ENCODE measurements at places on chromosomes 1 and 21.

GRCh38 chr1:246907472-246907871, 24.3 kb downstream of the AHCTF1 start:
- no peak for DNase-seq

DNA sequence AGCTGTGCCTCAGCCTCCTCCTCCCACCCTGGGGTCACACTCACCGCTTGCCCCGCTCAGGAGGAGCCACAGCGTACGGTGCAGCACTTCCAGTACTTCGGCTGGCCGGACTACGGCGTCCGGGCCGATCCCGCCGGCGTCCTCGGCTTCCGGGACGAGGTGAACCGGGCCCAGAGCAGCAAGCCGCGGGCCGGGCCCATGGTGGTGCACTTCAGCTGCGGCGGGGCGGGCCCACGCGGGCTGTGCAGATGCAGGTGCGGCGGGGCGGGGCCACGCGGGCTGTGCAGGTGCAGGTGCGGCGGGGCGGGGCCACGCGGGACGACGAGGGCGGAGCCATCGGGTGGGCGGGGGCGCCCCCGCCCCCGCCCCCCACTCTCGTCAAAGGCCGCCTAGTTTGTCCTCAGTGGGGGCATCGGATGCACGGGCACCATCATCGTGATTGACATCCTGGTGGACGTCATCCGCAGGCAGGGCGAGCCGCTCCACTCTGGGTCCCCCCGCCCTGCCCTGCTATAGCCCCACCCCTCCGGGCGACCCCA, 5.5 kb downstream of the RNF223 start:
- peak; percentile 70 for DNase-seq

DNA sequence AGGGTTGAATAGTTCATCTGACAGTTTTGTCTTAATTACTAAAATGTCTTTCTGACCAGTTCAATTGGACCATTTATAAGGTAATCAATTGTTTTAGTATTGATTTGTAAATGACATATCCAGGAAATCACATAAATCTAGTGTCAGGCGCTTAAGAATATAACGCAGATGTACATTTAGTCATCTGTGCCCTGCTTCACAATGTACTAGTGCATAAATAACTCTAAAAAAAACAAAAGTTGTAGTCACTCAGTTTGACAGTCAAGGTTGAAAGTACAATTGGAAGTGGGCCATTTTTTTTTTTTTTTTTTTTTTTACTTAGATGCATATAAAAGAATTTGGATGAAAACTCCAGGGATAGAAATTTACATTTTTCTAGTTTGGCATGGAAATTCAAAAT, 490.4 kb downstream of the PTPRC start:
- DNase-seq = no peak

- DNase-seq = no peak
Measured at GRCh38 chr1:178910023-178910422, 39.1 kb upstream of the ANGPTL1 start.

GRCh38 chr1:118487091-118487490, 302.1 kb upstream of the SPAG17 start:
- DNase-seq = no peak

DNA sequence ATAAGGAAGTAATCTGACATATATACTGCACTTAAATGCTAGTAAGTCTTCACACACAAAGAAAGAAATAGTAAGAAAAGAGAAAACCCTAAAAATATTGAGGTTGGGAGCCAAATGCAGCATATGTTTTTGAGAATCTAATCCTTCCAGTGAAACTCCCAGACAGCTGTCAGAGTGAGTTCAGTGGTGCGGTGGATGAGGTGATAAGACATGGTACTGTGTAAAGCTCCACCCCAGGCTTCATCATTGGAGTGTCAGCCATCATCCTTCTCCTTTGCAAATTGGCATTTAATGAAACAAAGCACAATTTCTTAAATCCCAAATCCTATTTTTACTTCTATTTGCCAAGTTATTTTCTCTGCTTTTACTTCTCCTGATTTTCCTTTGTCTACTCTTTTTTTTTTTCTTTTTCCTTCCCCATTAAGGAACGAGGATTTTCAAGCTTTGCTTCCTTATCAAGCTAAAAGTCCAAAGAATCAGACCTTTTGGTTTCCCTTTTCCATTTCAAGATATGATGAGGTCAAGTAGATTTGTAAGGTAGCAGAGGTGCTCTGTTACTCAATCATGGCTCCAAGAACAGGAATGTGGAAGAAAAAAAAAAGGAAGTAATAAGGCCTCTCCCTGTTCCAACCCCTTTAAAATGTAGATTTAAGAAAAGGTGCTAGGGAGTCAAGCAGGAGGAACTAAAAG, 343.3 kb downstream of the SETD4 start:
- DNase-seq = no peak

DNA sequence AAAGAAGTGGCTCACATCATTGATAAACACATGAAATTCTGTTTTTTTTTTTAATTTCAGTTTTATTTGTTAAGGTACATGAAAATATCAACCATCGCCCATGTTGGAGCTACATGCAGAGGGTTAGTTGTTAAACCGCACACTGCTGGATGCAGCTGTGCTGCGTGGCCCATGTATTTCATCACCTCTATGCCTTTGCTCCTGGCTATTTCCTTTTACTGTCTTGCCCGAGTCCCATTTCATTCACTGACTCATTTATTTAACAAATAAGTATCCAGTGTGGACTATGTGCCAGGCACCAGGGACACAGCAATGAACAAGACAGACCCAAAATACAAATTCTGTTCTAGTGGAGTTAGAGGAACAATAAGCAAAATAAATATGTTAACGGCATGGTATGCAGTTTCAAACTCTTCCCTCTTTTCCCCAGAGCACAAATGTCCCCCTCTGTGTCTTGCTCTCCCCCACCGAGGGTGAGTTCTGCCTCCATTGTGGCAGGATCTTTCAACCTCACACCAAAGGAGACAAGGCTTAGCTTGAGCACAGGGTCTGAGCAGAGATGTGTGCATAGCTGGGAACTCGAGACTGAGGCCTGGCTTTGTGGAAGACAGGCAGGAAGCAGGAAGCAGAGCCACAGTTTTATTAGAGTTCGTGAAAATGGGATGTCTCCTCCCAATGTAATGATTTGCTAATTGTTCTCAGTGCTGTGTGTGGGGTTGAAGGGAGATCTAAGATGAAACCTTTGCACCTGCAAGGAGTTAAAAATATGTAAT, 44.6 kb downstream of the MAN1C1 start:
- DNase-seq = no peak

GRCh38 chr1:178361847-178362246, 134.9 kb downstream of the CLEC20A start:
- DNase-seq = no peak

- no peak for DNase-seq
Measured at GRCh38 chr1:107776900-107777663, 187.9 kb downstream of the VAV3 start.

GRCh38 chr1:36417931-36418330, 20.2 kb upstream of the LSM10 start:
- DNase-seq = no peak

GRCh38 chr1:61132645-61133334, 50.4 kb downstream of the NFIA start:
- DNase-seq = no peak

DNA sequence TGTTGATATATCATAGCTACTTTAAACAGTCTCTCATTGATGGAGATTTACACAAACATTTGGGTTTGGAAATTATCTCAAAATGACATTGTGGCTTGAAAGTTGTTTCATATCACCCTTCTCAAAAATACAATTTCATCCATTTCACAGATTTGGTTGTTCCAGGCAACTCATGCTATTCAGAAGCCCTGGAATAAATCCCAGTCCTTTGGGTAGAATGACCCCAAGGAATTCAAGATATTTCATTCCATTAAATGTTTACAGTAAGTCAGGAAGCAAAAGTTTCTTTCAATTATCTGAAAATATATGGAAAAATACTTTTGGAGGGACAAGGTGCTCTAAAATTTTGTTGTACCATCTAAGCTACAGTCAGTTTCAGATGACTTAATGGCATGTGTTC, 27.1 kb downstream of the MPZL1 start:
- no peak for DNase-seq

GRCh38 chr1:83497563-83497962, 501.4 kb downstream of the TTLL7 start:
- no peak for DNase-seq

DNA sequence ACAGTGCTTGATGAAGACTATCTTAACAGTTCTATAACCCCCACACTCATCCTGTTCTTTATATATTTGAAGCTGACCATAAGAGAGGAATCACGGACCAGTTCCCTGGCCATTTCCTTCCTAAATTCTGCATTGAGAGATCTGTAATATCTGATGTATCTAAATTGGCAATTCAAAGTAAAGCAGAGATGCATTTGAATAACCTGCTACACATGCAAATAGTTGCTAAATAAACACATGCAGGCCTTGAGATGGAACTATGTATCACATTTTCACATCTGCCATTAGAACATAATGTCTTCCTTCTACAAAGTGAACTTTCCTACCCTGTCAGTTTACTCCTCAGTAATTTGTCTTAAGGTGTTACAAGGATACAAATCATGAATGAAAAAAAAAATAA, 20.4 kb upstream of the PGBD2 start:
- no peak for DNase-seq

DNA sequence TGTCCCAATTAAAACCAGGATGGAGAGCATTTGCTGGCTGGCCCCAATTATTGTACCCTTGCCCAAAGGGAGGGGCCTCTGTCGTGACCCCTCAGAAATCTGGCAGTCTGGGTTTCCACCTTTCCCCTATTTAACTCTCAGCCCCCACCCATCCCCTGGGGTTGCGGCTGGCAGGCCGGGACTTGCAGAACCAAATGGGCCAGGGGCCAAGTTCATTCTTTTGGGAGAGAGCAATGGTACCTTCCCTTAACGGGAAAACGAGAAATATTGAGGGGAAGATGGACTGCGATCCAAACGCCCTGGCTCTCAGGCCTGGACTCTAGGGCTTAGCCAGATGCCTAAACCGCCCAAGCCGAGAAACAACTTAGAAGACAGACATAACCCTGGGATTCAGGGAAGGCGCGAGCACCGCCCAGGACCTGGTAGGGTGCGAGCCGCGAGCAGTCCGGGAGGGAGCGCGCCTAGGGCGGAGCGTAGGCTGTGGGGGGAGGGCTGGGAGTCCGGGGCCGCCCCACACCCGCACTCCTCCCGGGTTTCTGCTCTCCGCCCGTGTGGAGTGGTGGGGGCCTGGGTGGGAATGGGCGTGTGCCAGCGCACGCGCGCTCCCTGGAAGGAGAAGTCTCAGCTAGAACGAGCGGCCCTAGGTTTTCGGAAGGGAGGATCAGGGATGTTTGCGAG, at the start of gene SLC27A3:
TSS of gene SLC27A3 (plus strand) at position 628 of the 678 bp plus-strand sequence. CDS start 91 bp downstream, outside the sequence.
- DNase-seq = no peak

- DNase-seq = no peak
Measured at GRCh38 chr1:185775501-185775900, 41.3 kb downstream of the HMCN1 start.

- DNase-seq = no peak
Measured at GRCh38 chr1:78797108-78797781, 147.6 kb downstream of the IFI44 start.

GRCh38 chr1:89855413-89856123, 34.7 kb downstream of the LRRC8D start:
- DNase-seq = no peak

DNA sequence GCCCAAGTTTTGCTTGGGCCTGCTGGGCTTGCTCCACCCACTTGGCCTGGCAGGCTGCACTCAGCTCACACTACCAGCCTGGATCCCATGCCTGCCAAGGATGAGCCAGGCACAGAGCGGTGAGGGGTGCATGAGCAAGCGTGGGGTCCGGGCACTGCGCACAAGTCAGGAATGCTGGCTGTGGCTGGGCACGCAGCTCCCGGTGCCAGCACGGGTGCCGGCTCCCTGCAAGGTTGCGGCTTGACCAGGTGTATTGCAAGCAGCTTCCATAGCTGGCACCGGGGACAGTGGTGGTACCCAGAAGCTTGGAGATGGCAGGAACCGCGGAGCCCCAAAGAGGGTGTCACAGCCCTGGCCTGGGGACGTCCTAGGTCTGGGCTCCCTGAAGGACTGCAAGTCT, 224.4 kb upstream of the NRIP1 start:
- no peak for DNase-seq

GRCh38 chr1:112083487-112083886, 94.0 kb upstream of the KCND3 start:
- peak; percentile 13 for DNase-seq

- DNase-seq = no peak
Measured at GRCh38 chr1:39635205-39635870, 4.1 kb downstream of the HEYL start.

GRCh38 chr21:40662889-40663288, 184.1 kb downstream of the DSCAM start:
- no peak for DNase-seq

- no peak for DNase-seq
Measured at GRCh38 chr21:43287111-43287760, 118.4 kb downstream of the CRYAA start.

DNA sequence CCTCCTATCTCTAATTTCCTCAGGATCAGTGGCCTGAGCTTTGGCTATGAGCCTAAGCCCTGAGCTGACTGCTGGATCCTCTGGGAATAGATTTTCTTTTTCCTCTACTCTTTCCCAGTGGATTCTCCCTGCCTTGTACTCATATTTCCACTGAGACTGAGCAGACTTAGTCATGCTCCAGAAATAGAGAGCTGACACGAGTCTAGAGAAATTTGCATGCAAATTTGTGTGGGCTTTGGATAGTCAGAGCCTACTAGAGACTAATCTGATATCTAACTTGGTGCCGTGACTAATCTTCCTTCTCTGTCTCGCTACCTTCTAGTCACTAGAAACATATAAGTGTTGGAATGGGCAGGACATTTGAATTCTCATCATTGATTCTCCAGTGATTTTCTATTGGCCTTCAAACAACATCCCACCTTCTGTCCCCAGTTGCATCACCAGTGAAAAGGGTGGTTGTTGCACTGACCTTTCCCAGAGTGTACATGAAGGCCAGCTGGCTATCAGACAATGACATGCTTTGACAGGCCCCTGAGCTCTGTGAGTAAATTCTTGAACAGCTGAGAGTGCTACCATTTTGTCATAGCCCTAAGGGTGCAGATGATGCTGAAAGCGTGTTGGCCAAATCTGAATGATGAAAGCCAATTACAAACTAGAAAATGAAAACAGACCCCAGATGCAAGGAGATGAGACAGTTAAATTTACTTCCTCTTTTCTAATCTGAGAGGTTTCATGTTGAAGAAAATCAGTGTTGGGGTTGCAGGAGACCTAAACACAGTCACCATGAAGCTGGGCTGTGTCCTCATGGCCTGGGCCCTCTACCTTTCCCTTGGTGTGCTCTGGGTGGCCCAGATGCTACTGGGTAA, at the start of gene FCRLA:
TSS of gene FCRLA (plus strand) at position 748 of the 866 bp plus-strand sequence. CDS start at position 784, 36 bp downstream.
- no peak for DNase-seq
